ENCODE measurements at places on chromosomes 2 and 18.

- DNase-seq, result no peak
These were observed 297.8 kb upstream of the SESTD1 start for GRCh38 chr2:179562330-179562885.

- no peak for DNase-seq
These were observed 79.3 kb downstream of the CLHC1 start for GRCh38 chr2:55152475-55153412.

DNA sequence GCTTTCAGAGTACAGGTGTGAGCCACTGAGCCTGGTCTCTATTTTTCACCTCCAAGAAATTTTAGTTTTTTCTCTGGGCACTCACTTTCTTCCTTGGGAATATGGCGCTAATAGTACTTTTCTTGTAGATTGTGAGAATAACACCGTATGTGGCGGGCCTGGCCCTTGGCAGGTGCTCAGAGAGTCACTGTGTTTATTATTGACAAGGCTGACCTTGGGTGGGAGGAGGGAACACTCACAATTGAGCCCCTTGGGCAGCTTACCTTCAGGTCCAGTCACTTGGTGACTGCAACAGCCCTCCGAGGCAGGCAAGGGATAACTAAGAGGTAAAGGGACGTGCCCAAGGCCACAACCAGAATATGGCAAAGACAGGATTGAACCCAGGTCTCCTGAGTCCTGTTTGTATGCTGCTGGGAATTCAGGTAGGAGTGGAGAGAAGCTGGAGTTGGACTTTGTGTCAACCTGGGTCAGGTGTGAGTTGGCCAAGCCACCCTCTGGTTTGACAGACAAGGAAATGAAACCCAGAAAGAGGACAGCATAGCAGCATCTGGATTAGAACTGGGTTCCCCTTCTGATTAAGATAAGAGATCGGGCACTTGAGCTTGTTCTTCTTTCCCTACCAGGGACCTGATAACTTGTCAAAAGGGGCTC lies 2.8 kb upstream of the STK25 start:
- no peak for DNase-seq

DNA sequence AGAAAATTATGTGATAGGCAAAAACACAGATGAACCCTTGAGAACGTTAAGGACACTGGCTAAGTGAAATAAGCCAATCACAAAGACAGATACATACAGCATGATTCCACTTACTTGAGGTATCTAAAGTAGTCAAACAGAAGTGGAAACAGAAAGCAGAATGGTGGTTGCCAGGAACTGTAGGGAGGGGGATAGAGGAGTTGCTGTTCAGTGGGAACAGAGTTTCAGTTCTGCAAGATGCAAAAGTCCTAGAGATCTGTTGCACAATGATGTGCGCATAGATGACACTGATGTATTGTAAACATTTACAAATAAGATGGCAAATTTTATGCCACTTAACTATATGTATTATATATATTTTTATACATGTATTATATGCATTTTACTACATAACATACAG lies 59.7 kb downstream of the POLE4 start:
- no peak for DNase-seq

GRCh38 chr2:103667335-103667884 lies 905.6 kb downstream of the TMEM182 start:
- DNase-seq, result no peak

DNA sequence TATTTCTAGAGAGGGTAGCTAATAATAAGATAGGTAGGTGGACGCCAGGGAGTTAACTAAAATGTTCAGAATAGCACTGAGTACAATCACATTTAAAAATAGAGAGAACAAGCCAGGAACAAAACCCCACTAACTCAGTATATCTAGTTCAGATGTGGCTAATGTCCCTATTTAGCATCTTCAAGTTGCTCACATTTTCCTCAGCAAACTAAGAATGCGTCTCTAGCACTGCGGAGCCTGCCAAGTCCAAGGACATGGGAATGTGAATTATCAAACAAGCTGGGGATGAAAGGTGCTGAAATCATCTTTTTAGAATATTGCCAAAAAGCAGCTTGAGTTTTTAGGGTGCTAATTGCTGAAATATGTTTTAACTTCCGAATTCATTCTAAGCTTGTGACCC lies 398.5 kb upstream of the FIGN start:
- no peak for DNase-seq

DNA sequence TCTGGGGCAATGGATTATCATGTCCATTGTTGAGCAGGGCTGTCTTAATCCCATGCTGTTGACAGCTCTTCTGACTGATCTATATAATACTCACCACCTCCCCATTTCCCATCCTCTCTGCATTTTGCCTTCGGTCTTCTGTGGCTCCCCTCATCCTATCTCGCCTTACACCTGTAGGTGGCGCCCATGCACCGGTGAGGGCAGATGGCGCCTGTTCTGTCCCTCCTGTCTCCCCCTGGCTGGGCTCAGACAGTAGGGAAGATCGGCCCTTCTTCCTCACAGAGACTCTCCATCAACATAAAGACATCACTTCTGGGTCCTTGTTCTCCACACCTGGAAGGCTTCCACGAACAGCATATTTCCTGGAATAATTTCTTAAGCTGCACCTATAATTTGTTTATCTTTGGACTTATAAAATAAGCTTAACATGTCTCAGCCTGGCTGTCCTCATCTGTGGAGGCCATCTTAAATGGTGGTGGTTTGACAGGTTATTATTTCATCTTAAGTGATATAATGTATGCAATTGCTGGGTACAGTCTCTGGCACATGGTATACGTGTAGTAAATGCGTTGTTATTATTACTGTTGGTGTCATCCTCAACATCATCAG lies 10.9 kb upstream of the CDH20 start:
- DNase-seq, result peak; percentile 43

- DNase-seq, result no peak
These were observed 3.4 kb downstream of the ACVR1C start for GRCh38 chr2:157625296-157625695.

- DNase-seq, result no peak
These were observed 445.2 kb downstream of the IRS1 start for GRCh38 chr2:226354434-226354833.

GRCh38 chr18:75208155-75208835 lies 644 bp downstream of the PTGR3 start:
- DNase-seq, result peak; percentile 45

GRCh38 chr2:142100139-142100873 lies 30.5 kb downstream of the LRP1B start:
- DNase-seq, result no peak

- peak; percentile 28 for DNase-seq
These were observed 6.1 kb upstream of the SERPINB8 start for GRCh38 chr18:63963615-63964256.

DNA sequence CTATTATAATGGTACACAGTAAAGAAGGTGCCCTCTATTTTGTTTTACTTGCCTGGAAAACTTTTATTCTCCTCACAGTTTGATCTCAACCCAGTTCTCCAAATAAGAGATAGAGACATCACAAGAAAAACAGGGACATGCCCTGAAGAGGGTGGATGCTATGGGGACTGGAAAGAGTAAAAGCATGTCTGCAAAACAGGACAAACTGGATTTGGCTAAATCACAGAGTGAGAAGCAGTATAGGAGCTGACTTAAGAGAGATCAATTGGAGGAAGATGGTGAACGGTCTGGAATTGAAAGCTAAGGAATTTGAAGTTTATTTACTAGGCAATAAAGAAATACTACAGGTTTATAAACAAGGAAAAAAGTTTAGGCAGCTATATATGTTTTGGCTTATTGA lies 33.0 kb downstream of the SP140L start:
- no peak for DNase-seq

- peak; percentile 67 for DNase-seq
These were observed 523 bp downstream of the KCTD1 start for GRCh38 chr18:26547646-26548414.

GRCh38 chr2:9539531-9539930 lies 16.1 kb downstream of the ADAM17 start:
- no peak for DNase-seq

- DNase-seq, result no peak
These were observed 15.3 kb upstream of the CD207 start for GRCh38 chr2:70850925-70851324.

DNA sequence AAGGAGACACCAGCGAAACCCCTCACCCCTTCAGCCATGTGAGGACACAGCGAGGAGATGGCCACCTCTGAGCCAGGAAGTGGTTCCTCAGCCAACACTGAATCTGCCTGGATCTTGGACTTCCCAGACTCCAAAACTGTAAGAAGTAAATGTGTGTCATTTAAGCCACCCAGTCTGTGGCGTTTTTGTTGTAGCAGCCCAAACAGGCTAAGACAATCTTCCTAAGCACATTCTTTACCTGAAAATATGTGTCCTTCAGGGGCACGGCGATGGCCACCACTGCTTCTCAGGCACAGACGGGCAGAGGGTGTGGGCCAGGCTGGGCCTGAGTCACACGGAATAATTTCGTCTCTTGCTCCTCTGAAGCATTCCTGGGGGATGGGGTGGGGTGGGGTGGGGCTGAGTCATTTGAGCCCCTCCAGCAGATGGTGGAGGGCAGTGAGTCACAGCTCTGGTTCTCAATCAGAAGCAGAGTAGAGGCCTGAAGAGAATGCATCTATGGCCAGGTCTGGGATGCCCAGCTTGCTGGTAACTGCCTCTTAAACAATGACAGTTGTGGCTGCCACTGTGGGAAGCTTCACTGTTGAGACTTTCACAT lies 142.4 kb downstream of the CAPN13 start:
- no peak for DNase-seq

DNA sequence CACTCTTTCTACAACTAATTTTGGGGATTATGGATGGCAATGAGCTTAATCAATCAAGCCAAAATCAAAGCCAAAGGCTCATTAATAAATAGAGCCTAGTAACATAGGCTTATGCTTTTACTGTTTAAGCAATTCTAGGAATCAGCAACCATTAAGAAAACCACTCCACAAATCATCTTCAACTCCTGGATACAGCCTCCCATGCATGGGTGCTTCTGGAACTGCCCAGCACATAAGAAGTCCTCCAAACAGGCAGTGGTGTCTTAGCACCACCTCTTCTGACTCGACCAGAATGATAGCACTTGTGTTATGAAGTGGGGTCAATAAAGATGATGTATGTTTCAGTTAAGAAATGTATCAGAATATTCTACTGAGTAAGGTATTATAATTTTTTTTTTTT lies 104.4 kb upstream of the SERPINE2 start:
- DNase-seq, result no peak
